Left cardiac atrium (tissue), 4 donors: ENCODE measurements at places on chromosomes 1 and 21. TPM values are rescaled to one million over a fixed set of nuclear protein-coding genes. Genes with fewer than 3 reads are reported as not detected.

The TNFAIP8L2 gene
- total RNA-seq = 5.3 TPM

The TNNI3K gene
- 4.8 TPM for total RNA-seq

The C8B gene
- total RNA-seq = not detected

The RGS8 gene
- 0.05 TPM for total RNA-seq

The TACSTD2 gene
- total RNA-seq = 0.44 TPM

The LMX1A gene
- not detected for total RNA-seq

DNA sequence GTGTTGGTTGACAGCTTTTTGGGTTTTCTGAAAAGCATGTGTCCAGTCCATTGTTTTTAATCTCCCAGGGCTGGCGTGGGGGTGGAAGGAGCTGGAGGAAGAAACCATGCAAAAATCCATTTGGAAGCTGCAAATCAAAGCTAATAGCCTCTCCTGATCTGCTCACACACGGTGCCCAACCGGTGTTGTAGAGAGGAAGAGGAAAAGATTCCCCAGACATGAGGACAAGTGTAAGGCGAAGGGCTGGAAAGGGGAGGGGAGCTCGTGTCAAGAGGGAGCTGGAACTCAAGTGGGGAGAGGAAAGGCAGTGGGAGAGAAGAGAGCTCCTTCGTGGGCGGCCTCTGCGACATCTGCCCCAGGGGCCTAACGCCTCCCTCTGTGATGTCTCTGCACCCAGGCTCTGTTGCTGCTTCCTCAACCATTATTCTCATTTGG lies 112.3 kb upstream of the IRF2BP2 start:
- no peak for DNase-seq

DNA sequence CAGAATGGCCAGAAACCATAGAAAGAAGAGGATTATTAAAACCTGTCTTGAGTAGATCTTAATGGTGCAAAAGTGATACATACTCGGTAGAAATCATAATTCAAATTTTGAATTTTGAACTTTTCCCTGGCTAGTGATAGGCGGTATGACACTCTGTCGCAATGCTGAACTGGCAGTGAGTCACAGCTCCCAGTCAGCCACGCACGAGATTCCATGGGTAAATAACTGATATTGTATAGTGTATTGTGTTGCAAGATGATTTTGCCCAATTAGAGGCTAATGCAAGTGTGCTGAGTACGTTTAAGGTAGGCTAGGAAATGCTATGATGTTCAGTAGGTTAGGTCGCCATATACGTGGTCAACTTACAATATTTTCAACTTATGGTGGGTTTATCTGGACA lies 207.0 kb downstream of the SIPA1L2 start:
- no peak for DNase-seq

DNA sequence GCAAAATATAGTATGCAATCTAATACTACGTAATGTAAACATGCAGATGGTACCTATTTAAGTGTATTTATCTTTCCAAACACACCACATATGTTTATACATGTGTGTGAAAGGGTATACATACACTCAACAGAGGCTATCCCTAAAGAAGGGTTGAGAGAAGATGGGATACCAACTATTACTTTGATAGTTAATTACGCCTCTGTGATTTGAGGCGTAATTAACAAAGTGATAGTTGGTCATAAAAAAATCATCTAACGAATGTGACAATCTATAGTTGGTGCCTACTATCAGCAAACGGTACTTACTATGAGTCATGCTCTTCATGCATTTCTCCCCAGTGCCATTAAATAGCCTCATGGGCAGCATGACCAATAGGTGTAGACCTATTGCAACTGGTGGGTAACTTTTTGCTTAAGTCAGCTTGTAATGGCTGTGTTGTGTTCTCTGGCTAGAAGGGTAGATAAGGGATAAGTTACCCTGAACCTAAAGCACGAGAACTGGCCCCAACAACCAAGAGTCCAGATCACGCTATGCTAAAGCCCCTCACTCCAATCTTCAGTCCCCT lies 15.3 kb downstream of the RCAN1 start:
- no peak for DNase-seq

GRCh38 chr1:228497817-228498216 lies 10.6 kb downstream of the RNF187 start:
- DNase-seq = no peak

DNA sequence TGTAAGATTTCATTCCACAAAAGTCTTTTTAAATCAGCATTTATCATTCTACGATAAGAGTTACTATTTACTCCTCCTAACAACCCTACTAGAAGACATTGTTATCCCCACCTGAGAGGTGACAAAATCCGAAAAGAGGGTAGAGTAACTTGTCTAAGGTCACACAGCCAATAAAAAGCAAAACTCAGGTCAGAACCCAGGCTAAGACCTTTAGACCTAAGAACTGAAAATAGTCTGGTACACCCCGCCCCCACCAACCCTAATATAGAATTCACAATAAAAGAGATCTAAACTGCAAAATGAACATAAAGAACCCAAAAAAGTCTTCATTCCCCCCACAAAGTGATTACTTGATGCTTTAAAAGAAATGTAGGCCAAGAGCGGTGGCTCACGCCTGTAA lies 18.6 kb downstream of the COA7 start:
- no peak for DNase-seq

DNA sequence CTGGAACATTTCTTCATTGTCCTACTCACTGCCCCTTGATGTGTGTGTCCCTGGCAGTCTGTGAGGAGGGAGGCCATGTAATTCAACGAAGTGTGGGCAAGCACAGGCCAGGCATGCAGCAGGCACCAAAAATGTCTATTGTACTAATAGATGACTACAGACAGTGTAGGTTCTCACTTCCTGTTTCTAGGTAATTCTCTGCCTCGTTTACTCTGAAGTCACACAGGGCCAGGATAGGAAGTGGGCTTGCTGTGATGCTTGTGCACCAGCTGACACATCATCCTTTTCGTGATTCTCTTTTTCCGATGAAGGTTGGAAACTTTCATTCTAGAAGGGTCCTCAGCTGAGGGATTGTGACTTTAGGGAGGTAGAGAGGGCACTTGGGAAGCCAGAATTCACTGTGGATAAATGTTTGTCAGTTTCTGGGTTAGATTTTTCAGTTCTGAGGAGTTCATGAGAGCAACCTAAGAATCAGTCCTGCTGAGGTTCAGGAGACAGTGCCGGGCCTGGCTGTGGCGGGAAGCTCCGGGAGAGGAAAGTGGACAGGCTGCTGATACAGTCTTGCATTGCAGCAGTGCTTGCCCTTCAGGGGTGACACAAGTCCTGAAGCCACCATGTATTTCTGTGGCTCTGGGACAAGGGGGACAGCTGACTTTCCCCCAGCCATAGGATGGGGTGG lies 4.3 kb upstream of the CSF1 start:
- no peak for DNase-seq

DNA sequence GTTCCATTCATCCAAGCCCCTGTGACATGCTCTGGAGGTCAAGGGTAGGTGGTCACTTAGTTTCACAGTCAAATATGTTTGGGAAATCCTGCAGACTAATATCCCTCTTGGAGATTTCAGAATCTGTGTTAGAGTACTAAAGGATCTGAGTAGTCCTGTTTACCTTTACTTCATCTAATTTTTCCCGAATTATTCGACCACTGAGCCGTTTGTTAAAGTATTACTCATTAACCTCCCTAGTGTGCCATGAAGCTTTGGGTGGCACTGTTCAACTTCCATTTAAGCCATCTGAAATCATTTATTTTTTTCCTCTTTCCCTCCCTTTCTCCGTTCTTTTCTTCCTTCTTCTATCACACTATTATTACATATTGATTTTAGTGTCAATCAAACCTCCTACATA lies 109.9 kb downstream of the NGF start:
- DNase-seq = no peak

DNA sequence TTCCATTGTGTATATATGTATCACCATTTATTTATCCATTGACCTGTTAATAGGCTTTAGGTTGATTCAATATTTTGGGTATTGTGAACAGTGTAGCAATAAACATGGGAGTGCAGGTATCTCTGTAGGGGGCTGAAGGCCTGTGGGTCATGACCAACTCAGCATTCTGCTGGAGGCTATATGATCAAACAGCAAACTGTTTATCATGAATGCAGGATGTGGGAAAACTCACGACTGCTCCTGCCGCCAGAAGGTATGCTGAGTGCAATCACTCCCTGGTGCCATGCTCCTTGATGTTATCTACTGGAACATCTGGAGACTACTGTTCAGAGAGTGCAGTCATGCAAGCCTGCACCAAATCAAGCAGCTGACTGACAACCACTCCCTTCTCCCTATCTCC lies 275.2 kb downstream of the COL11A1 start:
- DNase-seq = no peak

DNA sequence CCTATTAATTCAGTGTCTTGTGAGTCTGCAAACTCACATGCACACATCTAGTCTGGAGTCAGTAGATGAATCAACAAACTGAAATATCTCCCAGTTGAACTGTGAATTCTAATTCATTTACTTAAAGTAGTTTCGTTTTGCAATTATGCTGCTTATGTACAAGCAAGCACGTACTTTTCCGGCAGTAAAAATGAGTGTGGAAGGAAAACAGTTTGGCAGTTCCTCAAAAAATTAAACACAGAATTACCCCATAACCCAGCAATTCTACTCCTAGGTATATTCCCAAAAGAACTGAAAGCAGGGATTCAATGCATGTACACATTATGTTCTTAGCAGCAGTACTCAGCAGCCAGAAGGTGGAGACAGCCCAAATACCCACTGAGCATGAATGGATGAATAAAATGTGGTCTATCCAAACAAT lies 49.3 kb downstream of the GNB1 start:
- no peak for DNase-seq

GRCh38 chr1:115363171-115363570 lies 25.1 kb upstream of the NGF start:
- DNase-seq = no peak

GRCh38 chr1:2493218-2493617 lies 17.1 kb downstream of the PLCH2 start:
- no peak for DNase-seq

DNA sequence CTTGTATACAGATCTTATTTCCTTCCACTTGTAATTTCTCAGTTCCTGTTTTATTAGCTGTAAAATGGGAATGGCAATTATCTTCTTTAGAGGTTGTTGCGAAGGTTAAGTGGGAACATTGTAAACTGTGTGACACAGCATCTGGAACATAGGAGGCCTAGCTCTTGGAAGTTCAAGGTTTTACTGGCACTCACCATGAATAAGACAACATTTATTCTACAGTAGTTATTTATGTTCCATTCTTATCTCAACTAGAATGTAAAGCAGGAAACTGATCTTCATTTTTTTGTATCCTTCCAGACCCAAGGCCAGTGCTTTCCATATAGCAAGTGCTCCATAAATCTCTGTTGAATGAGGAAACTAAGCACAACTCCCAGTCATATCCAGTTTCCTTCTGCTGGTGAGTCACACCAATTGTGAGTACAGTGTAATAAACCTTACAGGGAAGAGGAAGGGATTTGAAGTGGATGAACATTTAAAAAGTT lies 1.4 kb downstream of the BCL10 start:
- DNase-seq = no peak

- no peak for DNase-seq
These were observed 315.5 kb downstream of the TGFB2 start for GRCh38 chr1:218660678-218661053.

- DNase-seq = peak; percentile 75
These were observed 22.9 kb upstream of the LDLRAP1 start for GRCh38 chr1:25520446-25521061.

DNA sequence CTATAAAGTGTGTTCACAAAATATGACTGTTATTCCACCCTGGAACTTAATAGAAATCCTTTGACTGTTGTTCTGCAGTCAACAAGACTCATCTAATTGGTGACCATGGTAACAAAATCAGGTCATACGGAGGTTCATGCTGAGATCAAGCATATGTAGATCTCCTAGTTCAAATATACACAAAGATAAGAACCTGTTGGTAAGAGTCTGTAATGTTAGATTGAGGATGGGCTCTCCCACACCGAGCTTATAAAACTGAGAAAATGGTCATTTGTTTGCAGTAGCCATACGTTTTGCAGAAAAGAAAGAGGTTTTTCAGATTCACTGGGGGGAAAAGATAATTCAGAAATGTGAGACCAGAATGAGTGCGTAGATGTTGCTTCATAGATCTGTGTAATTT lies 468.1 kb downstream of the RPS6KC1 start:
- no peak for DNase-seq

- no peak for DNase-seq
These were observed 3.2 kb upstream of the KIAA0040 start for GRCh38 chr1:175195798-175196197.

GRCh38 chr1:100217834-100218233 lies 31.8 kb downstream of the DBT start:
- peak; percentile 29 for DNase-seq

DNA sequence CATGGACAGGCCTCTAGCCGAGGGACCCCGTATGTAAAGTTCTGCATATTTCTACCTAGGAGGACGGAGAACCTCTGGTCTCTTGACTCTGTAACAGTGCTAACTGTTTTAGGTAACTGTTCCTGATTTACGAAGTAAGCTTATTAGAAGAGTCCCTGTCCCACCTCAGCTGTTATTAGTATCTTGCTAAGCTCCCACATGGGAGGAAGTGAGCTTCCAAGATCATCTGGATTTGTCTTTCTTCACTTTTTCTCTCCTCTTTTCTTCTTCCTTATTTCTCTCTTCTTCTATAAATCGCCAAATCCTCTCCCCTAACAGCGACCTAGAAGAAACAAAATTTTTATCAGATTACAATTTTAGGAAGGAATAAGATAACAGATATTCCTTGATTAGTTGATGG lies 4.4 kb downstream of the CD53 start:
- DNase-seq = no peak

GRCh38 chr1:41936107-41936506 lies 17.4 kb upstream of the HIVEP3 start:
- no peak for DNase-seq

DNA sequence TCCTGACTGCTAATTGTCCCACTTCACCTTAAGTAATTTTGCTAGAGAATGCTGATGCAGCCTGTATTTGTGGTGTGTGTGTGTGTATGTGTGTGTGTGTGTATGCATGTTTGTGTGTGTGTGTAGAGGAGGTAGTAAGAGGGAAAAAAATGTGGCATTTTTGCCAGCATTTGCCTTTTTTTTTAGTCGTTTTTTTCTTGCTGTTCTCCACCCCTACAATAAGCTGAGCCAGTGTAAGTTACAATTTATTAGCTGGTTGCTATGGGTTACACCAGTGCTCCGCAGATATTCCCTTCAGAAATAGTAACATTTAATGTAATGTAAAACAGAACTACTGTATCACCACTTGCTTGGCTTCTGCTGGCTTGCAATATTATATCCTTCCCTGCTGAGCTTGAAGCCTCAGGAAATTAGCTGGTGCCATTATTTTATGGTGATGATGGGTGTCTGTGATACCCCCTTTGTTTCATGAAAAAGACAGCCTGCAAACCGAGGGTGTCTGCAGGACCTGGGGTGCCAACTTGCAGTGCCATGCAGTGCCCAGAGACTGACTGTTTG lies 23.4 kb upstream of the IGSF3 start:
- no peak for DNase-seq

DNA sequence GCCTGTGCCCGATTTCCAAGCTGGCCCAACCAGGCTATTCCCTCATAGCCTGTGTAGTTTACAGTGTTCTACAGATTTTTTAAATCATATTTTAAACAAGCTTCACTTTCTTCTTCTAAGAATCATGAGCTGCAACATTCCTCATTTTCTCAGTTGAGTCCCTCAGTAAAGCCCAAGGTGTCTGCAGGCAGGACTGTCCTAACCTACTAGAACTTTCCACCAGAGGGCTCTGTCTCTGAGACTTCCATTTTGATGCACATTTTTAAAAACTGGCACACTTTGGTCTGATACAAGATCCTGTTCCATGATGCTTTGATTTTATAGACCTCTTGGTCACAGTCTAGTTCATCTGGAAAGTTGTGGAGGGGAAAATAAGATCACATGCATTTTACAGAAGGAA lies 21.6 kb upstream of the SLAMF6 start:
- no peak for DNase-seq
